Small intestine (tissue), 16 donors: ENCODE measurements at places on chromosomes 4 and X. TPM values are rescaled to one million over a fixed set of nuclear protein-coding genes. Genes with fewer than 3 reads are reported as not detected.

Gene RPS6KA6
- polyA plus RNA-seq, result 8.8 TPM

Gene ARMCX2
- polyA plus RNA-seq, result 0.45 TPM

Gene ADH1A
- polyA plus RNA-seq, result 6.9 TPM

Gene PPM1K
- 2.2 TPM for polyA plus RNA-seq

Gene STPG2
- polyA plus RNA-seq, result not detected

Gene C4orf36
- not detected for polyA plus RNA-seq

Gene MMAA
- polyA plus RNA-seq, result 18.3 TPM

Gene SLIT2
- 0.22 TPM for polyA plus RNA-seq

Gene CPXCR1
- not detected for polyA plus RNA-seq

Gene TMPRSS11E
- 0.10 TPM for polyA plus RNA-seq

Gene SLC16A2
- polyA plus RNA-seq, result 0.45 TPM

Gene ZNF595
- 3.1 TPM for polyA plus RNA-seq

GRCh38 chrX:154779261-154779660 lies 16.6 kb downstream of the DKC1 start:
- DNase-seq, result no peak

GRCh38 chrX:107978707-107979307 lies 3.4 kb downstream of the TEX13B start:
- DNase-seq, result peak; percentile 7

GRCh38 chrX:1391707-1392375 lies at the start of gene SLC25A6:
TSS of gene SLC25A6 (minus strand) at chrX:1392113. CDS start at chrX:1392009, 104 bp downstream.
- peak; percentile 98 for DNase-seq

DNA sequence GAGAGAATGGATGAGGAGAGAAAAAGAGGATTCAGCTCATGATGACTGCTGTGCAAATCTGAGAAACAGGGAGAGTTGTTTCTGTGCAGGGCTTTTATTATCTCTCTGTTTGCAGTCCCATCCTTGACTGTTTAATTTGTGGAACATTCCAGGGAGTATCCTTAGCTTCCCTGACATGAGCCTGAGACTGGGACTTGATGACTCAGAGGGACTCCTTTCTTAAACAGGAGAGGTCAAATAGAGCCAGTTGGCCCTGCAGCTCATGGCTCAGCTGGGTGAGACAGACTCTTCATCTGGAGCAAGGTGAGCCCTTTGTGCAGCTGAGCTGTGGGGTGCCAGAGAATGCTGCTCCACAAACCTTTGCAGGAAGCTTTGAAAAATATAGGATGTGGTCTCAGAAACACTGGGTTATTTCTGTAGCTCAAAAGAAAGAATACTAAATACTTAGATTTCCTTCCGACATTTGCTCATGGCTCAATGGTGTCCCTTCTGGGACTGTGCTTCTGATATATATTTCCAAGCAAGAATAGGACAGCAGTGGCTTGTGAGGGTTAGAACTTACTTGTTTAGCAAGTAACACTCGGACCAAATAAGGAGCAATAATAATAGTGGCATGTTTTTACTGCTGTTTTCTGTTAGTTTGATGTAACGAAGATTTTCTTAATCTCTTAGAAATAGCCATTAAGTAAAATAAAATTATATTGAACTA lies 14.5 kb downstream of the ARHGAP24 start:
- no peak for DNase-seq

DNA sequence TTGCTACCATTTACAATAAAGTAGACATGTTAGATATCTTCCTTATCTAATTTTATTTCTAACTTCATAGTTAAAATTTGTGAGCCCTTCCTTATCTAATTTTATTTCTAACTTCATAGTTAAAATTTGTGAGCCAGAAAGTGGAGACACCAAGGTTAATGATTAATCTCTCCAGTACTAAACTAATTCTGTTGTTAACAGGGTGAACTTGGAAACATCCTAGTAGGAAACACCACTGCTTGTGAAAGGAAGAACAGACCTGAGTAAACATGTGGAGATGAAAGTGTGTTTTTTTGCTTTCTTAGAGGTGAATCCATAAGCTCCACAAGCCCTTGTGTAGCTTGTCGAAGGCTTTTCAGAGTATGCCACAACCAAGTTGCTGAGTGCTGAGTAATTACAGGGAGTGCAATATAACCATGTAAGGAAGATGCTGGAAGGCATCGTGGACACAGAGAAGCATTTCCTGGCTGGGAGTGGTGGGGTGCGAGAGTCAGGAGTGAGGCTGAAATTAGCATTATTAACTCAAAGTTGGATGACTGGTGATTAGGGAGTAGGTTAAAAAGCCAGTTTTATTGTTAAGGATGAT lies 118.6 kb upstream of the NEIL3 start:
- DNase-seq, result peak; percentile 14

DNA sequence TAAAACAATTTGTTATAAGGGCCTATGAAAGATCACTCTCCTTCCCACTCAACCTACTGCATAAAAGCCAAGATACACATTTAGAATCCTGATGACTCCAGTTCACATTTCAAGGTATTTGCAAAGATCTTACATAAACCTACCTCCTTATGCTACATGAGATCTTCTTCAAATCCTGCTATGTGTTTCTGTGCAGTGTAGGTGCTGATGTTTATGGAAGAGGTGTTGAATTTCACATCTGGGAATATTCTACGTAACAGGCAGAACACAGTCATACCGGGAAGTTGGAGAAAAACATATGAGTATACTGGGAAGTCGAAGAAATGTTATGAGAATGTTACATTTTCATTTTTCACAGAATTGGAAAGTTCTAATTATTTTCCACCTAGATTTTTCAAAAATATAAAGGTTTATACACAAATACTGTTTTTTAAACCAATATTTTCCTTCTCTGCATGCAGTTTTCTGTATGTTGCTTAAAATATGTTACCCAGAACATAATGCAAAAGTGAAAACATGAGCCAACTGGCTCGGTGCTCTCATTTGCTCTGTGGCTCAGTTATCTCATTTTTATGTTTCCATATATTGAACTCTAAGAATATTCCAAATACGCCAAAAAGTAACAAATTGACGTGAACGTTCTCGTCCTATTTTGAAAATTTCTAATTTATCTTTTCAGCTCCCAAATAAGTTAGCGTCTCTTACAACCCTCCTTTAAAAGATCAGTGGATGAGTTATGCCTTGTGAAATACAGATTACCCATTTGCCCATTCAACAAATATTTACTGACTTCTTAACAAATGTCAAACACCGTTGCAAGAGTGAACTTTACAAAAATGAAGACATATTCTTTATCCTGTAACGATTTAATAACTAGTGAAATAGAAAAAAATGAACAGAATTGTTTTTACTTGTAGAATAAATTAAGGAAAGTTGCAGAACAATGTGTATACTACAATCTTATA lies 899.3 kb downstream of the STIM2 start:
- no peak for DNase-seq

GRCh38 chr4:73918058-73918457 lies 48.9 kb downstream of the CXCL1 start:
- no peak for DNase-seq

GRCh38 chr4:148261848-148262247 lies 180.4 kb downstream of the NR3C2 start:
- DNase-seq, result no peak

GRCh38 chrX:41737065-41737464 lies 13.1 kb downstream of the GPR82 start:
- peak; percentile 29 for DNase-seq

DNA sequence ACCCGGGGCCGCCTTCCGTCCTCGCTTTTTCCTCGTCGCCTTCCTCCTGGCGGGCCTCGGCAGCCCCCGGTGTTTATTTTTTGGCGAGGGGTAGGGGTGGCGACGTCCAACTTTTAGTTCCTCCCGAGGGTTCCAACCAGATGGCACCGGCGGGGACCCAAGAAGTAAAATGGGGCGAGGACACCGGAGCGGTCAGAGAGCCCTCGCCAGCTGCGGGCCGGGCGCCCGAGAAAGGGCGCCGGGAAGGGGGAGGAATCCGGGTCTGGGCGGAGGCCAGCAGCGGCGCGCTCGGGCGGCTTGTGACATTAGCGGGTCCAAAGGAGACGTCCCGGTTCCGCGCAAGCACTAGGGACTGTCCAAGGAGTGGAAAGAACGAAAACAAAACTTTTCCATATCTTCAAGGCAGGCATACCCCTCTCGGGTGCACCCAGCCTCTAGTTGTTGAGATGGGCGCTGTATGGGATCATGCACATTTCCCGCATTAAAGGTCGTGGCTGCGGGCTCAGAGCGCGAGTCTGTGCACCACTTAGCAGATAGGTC lies 691 bp upstream of the USP46 start:
- DNase-seq, result peak; percentile 80

GRCh38 chrX:39508300-39508692 lies 589.5 kb downstream of the BCOR start:
- DNase-seq, result no peak

DNA sequence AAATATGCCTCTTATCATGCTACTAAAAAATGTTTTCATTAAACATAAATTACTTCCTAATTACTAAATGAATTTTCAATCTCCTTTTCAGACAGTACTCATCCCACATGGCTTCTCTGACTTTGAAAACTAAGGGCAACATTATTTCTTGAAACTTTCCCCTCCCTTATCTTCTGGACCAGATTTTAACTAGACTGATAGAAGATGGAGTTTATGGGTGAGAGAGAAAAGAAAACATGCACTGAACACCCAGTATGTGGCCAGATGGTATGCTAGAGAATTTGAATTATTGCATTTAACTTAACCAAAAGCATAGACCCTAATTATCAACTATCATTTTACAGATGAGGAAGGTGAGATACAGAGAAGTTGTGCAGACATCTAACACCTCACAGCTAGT lies 16.8 kb downstream of the CNOT6L start:
- no peak for DNase-seq

DNA sequence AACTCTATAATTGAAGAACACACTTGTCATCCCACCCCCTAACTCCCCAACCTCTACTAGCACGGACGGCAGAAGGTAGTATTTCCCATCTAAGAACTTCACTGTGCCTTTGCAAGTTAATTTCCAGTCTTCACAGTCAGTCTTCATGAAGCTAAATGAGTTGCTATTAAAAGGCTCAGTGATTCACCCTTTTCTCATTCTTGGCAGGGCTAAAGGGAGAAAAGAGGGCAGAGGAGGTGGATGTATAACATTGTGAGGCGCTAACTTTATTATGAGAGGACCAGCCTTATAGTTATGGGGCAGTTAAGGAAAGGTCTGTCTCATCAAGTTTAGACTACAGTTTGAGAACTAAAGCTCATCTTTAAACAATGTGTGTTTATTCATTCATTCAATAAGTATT lies 161.0 kb upstream of the S100G start:
- DNase-seq, result no peak

GRCh38 chrX:54825716-54826438 lies 18.3 kb downstream of the MAGED2 start:
- DNase-seq, result no peak

GRCh38 chrX:115410731-115411428 lies 121.4 kb downstream of the LUZP4 start:
- DNase-seq, result no peak

DNA sequence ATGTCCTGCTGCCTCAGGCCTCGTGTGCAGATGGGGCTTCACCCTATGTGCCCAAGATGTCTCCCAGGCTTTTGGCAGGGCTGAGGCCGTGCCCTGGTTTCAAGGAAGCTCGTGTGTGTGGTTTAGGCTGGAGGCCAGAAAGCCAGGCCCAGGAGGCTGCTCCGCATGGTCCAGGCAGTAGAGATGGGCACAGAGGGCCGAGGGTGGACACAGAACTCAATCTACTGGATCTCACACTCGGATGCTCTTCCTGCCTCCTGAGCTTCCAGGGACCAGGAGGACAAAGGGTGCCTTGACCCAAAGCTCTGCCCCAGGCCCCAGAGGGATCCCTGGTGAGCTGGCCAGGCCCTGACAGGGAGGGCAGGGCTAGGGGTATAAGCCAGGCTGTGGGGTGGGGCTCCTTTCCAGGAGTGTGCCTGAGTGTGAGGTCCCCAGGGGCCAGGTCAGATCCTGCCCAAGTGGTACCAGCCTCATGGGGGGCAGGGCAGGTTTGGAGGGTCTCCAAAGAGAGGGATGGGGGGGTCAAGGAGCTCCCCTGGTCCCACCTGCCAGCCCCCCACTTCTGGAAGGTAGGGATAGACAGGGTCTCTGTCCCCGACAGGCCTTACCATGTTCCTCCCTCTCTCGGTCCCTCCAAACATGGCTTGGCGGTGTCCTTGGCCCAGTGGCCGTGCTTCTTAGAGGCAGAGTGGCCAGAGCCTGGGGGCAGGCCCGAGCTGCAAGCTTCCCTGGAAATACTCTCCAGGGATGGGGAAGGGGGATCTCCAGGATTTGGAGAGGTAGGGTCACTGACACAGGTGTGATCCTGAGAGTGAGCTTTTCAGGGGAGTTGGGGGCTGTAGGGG lies 23.8 kb downstream of the HTRA3 start:
- DNase-seq, result no peak

DNA sequence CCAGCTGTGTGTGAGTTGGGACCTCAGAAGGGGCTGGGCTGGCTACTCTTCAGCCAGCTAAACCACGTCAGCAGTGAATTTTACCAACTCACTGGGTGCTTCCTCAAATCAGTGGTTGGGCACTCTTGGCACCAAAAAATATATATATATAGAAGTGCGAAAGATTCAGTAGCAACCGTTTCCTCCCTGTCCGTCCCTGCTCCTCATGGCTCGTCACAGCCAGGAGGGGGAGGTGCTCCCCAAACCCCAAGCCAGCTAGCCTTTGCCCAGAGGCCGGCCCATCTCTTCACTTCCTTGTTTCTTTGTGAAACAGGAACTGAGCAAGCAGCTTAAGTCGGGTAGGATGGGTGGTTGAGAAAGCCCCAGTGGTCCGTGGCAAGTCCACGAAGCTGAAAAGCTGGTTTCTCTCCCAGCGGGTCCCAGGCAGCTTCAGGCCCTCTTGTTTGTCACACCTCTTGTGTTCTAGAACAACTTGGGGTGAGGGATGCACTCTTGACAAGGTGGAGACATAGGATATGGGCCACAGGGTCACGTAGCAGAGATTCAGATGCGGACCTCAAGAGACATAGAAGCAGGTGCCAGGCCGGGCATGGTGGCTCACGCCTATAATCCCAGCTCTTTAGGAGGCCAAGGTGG lies 6.8 kb upstream of the SASH3 start:
- DNase-seq, result peak; percentile 86

- DNase-seq, result peak; percentile 4
Observed at GRCh38 chrX:73850124-73851013, 287.4 kb downstream of the CHIC1 start.

DNA sequence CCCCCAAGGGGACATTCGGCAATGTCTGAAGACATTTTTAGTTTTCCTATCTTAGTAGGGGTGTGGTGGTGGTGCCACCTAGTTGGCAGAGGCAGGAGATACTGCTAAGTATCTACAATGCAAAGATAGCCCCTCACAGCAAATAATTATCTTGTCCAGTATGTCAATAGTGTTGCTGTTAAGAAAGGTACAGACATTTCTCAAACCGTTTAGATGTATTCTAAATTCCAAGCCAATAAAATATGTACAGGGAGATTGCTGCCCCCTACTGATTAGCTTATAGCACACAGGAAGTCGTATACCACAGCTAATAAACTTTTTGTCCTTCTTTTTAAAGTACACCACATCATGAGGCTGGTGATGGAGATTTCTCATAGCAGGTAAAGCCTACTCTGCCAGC lies 260.5 kb downstream of the TMA16 start:
- DNase-seq, result no peak

DNA sequence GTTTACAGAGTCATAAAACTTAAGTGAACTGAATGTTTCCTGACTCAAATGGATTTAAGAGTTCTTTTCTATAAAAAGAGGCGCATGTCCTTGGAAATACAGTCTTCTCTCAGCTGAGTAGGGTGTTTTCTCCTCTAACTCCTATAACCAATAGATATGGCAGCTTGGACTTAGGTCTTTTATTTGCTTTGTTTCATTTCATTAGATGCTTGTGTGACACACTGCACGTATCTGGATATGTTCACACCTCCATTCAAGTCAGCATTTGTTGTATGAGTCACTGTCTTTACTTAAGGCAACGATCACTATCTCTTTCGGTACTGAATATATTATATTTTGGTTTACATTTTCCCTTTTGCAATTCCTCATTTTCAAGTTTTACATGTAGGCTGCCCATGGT lies 136.6 kb downstream of the ARSF start:
- no peak for DNase-seq
